CD4-positive, alpha-beta T cell treated with Interleukin-21 for 1 hour (primary cell): ENCODE measurements at places on chromosomes 3 and 15.

DNA sequence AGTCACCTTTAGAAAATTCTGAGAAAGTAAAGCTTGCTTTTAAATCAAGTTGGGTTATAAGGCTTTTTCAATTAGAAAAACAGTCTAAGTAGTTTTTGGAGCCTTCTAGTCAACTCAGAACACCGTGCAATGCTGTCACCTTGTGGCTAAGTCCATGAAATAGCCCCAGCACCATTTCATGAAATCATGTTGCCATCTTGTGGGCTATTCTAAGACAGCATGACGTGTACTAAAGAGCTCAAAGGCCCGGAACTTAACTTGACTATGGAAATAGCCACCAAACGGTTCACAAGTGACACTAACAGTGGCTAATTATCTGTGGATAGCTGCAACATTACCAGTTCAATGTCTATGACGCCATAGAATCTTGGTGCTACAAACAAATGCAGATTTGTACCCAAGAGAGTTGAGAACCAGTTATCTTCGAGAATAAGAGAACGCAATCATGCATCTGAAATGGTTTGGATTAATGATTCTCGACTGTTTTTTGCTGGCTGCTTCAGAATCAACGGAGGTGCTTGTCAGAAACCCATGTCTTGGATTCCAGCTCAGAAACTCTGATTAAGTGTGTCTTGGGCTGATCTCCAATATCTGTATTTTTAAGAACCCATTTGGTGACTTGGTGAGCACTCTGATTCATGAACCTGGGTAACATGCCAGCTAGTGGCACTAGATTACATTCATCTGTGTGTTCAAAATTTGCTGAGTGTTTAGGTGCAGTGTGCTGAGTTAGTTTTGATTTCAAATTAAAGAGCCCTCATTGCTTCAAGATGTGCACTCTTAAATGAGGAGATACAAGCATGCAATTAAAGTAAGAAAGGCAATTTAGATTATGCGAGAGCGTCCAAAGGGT lies 111.2 kb upstream of the MCTP2 start:
- peak; percentile 71 for DNase-seq

DNA sequence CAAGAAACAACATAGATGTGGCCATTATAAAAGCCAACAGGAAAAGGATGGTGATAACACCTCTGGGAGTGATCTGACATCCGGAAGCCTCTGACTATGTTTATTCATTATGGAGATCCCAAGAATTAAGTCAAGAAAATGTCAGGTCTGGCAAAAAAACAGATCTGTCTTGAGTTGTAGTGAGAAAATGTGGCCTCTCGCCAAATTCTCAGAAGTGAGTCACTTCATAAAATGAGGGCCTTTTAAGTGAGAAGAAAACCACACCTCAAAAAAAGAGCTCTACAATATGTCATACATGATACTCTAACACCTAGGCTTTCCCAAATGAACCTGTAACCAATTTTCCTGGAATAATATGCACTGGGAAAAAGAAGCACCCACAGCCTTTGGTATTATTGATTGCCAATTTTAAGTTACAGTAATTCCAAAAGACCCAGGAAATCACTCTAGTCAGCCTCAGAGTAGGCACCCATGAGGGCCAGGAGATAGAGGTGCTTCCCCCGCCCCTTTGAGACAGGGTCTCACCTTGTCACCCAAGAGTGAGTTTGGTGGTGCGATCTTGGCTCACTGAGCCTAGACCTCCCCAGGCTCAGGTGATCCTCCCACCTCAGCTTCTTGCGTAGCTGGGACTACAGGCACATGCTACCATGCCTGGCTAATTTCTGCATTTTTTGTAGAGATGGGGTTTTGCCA lies 38.0 kb downstream of the CCR3 start:
- DNase-seq = peak; percentile 67

- no peak for DNase-seq
Observed at GRCh38 chr3:110296885-110297284, 774.7 kb upstream of the NECTIN3 start.

GRCh38 chr15:91620229-91620628 lies 233.3 kb upstream of the SLCO3A1 start:
- no peak for DNase-seq

DNA sequence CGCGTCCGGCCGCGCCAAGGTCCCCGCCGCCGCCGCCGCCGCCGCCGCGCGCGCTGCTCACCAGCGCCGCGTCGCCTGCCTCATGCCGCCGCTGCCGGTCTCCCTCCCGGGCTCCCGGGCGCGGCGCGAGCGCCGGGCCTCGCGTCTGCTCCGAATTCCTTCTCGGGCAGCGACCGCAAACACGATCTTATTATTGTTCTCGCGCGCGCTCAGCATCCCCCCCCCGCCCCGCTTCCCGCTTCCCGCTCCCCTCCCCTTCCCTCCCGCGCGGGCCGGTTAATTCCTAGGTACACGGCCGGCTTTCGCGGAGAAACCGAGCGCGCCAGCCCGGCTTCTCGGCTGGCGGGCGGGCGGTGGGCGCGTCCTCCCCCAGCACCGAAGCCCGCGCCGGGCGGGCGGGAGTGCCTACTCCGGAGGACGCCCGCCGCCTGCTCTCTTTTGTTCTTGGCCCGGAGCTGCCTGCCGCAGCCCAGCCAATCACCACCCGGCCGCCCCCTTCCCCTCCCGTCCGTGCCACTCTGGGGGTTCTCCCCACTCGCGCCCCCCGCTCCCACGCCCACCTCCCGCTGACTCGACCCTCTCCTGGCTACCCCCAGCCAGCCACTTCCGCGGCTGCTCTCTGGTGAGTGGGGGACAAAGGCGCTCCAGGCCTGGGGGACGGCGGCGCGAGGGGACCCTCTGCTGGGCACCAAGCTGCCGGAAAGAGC lies at the start of gene HDGFL3:
TSS of gene HDGFL3 (minus strand) at position 164 of the 707 bp plus-strand sequence. CDS start 409 bp downstream, outside the sequence.
- DNase-seq = peak; percentile 15

GRCh38 chr3:39166932-39167532 lies 13.6 kb upstream of the CSRNP1 start:
- no peak for DNase-seq

GRCh38 chr3:118986734-118987133 lies 47.9 kb downstream of the IGSF11 start:
- no peak for DNase-seq

DNA sequence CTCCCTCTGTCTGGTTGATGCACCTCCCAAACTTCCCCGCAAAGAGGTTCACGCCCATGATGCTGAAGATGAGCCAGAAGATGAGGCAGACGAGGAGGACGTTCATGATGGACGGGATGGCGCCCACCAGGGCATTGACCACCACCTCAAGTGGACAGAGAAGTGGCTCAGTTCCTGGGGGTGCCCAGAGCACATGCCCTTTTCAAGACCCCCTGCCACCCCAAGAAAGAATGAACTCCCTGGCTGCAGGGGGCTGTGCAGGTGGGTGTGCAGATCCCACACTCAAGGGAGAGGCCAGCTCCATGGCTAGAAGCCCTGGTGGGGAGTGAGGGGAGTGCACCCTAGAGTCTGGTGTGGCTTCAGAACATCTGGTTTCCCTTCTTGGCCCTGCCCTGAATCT lies 64.1 kb downstream of the EXOG start:
- DNase-seq = no peak

DNA sequence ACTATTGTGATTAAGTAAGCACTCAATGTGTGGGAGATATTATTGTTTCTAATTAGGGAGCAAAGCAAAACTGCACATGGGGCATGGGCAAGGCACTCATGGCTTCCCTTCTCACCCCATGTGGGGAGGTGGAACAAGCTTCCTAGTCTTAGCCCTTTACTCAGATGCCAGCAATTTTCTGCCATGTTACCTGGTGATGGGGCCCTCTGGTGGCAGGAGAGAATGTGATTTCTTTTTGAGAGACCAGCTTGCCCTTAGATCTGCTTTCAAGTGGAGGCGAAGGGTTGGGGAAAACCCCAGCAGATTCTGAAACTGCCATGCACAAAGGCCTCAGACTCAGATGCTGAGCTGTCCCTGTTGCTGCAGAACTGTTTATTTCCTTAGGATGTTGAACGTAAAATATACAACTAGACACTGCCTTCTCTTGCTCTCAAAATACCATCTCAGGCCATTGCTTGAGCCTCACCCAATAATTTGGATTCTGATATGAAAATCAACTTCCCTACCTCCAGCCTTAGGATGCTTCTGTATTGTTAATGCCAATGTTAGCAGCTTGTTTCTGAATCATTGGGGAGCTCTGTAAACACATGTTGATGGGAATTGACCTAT lies 130.2 kb upstream of the TPRG1 start:
- DNase-seq = peak; percentile 84

GRCh38 chr15:94238539-94239118 lies 7.3 kb downstream of the MCTP2 start:
- DNase-seq = no peak

GRCh38 chr3:30354513-30354912 lies 251.9 kb upstream of the TGFBR2 start:
- DNase-seq = no peak

GRCh38 chr3:32002561-32003368 lies 21.2 kb downstream of the ZNF860 start:
- no peak for DNase-seq
